IPS DF 6.9 (cell line): ENCODE measurements at places on chromosomes 3 and 15.
A peak's percentile ranks its signal among the peaks of the same experiment; 100 is the strongest.

DNA sequence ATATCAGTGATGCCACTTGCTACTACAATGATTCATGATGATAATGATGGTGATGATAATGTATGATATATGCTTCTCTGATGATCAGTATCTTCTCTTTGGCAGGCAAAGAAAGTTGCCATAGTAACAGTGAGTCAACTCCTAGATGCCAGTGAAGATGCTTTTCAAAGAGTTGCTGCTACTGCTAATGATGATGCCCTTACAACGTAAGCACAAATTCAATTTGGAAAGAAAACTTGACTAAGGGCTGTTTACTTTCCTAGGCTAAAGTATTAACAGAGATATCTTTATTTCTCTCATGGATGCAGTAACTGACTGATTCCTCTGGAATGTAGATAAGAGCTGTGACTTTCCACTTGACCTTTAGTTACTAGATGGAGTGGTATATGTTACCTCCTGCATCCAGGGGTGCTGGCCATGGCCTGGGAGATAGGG is 27.8 kb downstream of the ADGRG7 start:
- DNase-seq: no peak

- no peak for DNase-seq
Measured at GRCh38 chr3:127147291-127147885, 45.5 kb upstream of the PRR23E start.

- DNase-seq: no peak
Measured at GRCh38 chr15:71701808-71702207, 108.5 kb upstream of the NR2E3 start.

- DNase-seq: no peak
Measured at GRCh38 chr3:103048068-103048722, 613.4 kb downstream of the ZPLD1 start.

DNA sequence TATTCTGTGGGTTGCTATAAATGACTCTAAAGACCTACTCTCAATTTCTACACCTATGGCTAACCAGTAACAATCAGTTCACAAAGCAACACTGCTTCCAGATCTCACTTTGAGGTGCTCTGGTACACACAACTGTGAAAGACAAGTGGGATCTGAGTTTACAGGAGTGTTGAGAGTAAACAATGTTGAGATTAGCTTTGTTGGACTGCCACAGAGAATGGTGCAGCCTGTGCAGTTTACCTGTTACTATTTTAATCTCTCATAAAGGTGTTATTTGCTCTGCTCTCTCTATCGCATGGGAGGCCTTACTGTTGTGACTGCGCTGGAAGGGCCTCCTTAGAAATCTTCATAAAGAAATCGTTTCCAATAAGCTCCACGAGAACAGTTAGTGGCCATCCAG is 112.0 kb downstream of the SOX2 start:
- no peak for DNase-seq

DNA sequence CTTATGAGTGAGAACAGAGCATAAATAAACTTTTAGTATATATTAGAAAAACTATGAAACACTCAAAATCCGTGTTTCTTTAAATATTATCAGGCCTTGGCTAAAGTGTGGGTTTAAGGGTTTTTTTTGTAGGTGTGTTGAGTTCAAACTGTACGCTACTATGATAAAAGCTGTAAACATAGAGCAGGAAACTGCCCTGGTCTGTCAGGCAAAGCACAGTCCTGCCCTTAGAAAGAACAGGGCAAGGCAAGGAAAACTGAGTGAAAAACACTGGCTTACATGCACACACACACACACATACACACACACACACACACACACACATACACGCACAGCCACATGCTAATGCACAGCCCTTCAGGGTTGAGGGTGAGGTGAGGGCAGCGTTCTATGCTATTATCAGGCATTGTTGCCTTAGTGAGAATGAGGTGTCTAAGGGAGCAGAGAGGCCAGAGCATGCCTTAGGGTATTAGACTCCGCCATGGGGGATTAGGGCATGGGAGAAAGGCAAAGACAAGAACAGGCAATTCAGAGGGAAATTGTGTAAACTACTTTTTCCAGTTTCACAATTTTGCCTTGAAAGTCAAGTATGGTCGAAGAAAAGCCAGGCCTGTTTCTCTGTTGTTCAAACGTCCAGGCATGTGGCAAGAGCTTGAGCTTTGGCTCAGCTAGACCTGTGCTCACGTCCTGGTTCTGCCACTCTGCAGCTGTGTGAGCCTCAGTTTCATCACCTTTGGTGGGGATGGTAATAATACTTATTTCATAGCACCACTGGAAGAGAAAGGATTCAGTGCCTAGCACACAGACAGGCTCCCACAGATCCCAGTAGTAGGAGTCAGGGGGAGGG is 36.3 kb upstream of the TPM1 start:
- no peak for DNase-seq

- DNase-seq: no peak
Measured at GRCh38 chr15:62462268-62462667, 297.2 kb upstream of the C2CD4B start.

- DNase-seq: no peak
Measured at GRCh38 chr3:59288951-59289350, 239.1 kb upstream of the CFAP20DC start.

DNA sequence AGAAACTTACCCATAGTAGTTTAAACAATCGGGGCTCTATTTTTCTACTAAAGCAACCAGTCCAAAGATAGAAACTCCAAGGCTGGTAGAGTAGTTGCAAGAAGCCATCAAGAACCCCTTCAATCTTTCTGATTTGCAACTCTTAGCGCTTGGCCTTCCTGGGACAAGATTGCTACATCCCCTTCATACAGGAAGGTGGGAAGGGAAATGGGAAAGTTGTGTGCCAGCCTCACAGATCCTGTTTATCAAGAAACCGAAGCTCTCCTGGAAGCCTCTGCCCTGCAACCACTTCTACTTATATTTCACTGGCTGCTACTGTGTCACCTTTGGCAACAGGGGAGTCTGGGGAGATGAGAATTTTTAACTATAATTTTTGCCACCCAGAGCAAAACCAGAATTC is 46.2 kb downstream of the OSBPL10 start:
- DNase-seq: no peak

GRCh38 chr3:16738451-16738850 is 133.2 kb upstream of the DAZL start:
- no peak for DNase-seq

DNA sequence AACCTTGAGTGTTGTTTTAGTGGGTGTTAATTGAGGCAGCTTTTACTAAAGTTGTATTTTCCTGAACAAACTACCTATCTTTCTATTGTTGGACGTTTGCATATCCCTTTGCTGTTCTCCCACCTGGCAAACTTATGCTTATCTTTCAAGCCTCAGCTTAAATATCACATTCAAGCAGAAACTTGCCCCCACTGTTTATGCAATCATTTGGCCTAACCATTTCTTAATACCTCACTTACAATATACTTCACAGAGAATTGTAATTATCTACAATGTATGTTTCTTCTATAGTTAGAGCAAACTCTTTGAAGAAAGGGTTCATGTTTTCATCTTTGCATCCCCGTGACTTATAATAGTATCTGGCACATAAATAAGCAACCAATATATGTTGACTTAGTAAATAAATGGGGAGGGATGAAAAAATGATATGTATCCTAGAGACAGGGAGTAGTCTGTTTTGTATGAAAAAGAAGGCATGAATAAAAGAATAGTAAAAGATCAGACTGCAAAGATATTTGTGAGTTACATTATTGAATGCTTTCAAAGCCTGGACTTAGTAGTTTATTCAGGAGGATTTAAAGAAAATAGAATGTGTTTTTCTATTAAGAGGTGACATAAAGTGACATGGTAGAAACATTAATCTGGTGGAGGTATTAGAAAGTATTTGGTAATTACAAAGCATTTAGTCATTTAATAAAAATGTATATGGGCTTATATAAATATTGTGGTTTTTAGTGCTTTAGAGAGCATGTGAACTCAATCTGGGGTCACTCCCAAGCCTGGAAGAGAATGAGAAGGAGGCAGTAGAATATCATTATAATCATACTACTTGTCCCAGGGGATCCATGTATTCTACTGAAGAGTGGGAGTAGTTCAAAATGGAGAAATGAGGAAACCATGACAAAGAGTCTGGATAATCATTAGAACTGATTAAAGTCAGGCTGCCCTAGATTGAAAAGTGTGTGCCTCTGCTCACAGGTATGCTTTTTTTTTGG is 60.0 kb upstream of the DCBLD2 start:
- no peak for DNase-seq

- no peak for DNase-seq
Measured at GRCh38 chr3:188559072-188559429, 405.1 kb downstream of the LPP start.

- no peak for DNase-seq
Measured at GRCh38 chr3:197912741-197913476, 37.1 kb upstream of the RPL35A start.

DNA sequence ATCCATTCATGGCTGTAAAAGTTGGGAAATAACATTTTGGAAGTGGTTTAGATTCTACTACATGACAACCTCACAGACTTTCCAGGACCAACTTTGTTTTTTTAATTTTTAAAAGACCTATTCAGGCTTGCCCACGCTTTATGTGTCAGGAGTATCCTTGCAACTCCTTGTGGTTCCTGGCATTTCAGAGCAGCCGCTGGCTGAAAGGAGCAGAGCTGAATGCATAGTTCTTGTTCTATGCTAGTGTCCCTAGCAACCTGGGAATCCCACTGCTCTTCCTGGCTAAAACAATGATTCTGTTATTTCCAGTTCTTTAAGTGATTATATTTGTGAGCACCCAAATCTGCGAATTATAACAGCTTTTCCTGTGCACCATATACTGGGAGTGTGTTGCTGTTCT is 34.9 kb downstream of the CP start:
- no peak for DNase-seq

GRCh38 chr15:37528432-37528831 is 406.0 kb upstream of the TMCO5A start:
- DNase-seq: no peak

GRCh38 chr15:85036716-85037115 is 55.1 kb downstream of the PDE8A start:
- no peak for DNase-seq

DNA sequence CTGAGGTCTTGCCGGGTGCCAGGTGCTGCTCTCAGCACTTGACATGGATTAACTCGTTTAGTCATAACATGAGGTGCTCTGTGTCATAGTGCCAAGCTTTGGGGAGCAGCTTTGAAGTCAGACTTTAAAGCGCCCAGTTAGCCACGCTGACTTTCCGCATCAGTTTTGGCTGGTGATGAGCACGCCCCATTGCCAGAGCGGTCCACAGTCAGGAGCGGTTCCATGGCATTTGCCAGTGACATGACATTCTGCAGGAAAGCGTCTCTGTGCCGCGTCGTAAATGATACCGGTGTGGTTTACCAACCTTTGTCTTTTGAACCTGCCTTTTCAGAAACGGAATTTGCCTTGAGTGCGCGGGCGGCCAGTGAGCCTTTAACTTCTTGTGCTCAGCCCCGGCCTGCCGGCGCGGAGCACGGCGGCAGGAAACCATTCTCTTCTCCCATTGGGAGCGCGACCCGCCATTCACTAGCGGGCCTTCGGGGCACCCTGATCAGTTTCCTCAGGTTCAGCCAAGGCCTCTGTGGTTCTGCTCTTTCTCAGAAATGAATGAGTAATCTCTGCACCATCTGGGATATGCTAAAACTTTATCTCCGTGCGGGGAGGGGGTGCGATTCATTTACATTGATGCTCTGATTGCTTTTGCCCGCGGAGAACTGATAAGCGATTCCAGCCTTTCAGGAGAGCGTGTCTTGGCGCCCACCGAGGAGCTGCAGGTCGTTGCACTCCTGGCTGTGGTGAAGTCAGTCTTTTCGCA is 1.7 kb upstream of the SLC2A2 start:
- peak; percentile 18 for DNase-seq

DNA sequence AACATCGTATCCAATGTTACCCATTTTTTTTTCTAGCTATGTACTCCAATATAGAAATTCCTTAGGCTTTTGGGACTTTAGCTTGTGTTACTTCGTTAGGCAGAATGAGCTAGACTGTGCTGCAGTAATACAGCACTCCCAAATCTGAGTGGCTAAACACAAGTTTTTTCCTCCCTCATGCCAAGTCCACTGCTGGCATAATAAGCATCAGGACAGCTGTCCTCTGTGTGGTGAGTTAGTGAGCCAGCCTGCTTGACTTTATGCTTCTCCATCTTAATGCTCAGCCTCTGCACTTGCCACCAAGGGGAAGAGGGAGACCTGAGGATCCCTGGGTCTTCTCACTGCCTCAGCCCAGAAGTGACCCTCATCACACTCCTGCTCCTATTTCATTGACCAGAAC is 18.2 kb upstream of the ACOX2 start:
- no peak for DNase-seq

DNA sequence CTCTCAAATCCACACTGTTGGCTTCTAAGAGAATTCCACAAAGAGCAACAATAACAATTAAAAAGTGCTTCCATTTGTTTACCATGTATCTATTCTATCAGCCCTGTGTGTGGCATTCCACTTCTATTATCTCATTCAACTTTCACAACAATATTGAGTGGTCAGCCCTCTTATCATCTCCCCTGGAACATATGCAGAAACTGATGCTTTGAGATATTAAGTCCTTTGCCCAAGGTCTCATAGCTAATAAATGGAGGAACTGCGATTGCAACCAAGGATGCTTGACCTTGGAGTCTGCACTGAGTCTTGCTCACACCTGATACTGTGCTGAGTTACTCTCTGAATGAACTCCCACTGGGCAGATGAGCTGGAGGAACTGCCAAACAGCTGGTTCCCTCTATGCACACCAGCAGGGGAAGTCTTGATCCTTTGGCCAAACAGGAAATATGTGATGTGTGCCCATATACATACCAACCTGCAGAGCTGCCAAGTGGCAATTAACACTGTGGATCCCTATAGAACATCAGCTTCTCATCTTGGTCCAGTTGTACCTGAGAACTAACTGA is 144.7 kb upstream of the WNT5A start:
- DNase-seq: no peak

GRCh38 chr3:167777356-167777755 is 41.8 kb downstream of the SERPINI1 start:
- DNase-seq: no peak

DNA sequence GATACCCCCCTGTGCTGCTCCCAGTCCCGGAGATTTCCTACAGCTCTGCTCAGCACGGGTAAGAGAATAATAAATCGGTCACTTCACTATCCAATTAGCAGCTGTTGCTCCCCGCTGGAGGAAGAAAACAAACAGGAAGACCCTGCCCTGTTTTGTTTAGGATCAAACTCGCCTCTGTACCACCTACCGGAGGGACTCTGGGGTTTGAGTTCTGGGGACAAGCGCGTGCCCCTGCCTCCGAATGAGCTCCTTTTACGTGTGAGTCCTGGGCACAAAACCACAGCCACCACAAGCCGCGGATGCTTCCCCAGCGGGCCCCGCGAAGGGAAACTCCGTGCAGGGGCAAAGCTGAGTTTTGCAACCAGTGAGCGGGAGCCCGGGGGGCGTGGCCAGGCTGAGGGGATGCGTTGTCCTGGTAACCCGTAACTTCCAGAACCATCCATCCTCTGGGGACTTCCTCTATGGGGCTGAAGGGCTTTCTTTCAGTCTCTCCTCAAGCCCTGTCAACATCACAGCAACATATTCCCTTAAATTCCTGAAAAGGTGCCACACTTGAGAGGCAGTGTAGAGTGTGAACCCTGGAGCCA is 315.7 kb upstream of the PROK2 start:
- DNase-seq: peak; percentile 35

DNA sequence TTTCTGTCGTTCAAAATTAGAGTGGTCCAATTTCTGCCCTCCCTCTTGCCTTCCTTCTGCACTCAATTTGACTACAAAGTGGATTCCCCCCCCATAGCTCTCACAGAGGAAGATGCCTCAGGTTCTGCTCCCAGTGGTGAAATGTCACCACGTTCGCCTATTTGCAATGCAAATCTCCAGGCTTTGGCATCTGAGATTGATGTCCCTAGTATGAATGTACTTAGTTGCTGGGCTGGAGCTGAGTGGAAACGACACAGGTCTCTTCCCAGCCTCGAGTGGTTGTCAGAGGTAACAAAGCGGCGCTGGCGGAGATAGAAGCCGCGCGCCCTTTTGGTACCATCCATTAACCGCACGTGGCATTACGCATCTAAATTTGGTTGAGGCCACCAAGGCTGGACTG is 860.1 kb downstream of the MCTP2 start:
- DNase-seq: no peak
